ENCODE measurements at places on chromosomes 6 and 20. TPM values are rescaled to one million over a fixed set of nuclear protein-coding genes. Genes with fewer than 3 reads are reported as not detected.

EPHA7 gene
- total RNA-seq = not detected

FAM83B gene
- not detected for total RNA-seq

GJE1 gene
- total RNA-seq = not detected

EFCAB8 gene
- 0.78 TPM for total RNA-seq

ISM1 gene
- total RNA-seq = not detected

HCRTR2 gene
- not detected for total RNA-seq

TNNC2 gene
- total RNA-seq = not detected

TLDC2 gene
- not detected for total RNA-seq

TNF gene
- 420 TPM for total RNA-seq

SH3BGRL2 gene
- not detected for total RNA-seq

RTF2 gene
- total RNA-seq = 92.2 TPM

EYA4 gene
- total RNA-seq = not detected

SMPDL3A gene
- 8.1 TPM for total RNA-seq

SIRPB2 gene
- not detected for total RNA-seq

NHLRC1 gene
- total RNA-seq = 0.25 TPM
